Epithelial cell of alveolus of lung (primary cell): ENCODE measurements at places on chromosomes 3 and 15. TPM values are rescaled to one million over a fixed set of nuclear protein-coding genes. Genes with fewer than 3 reads are reported as not detected.

The HACL1 gene
- total RNA-seq: 15.1 and 18.7 TPM in 2 replicates

The CSPG5 gene
- total RNA-seq: 0.08 and 0.26 TPM in 2 replicates

The CCR3 gene
- total RNA-seq: not detected in 2 replicates

The FRMD5 gene
- 0.24 and 2.2 TPM in 2 replicates for total RNA-seq

The SMCO1 gene
- not detected in 2 replicates for total RNA-seq
